Neural crest cell (in vitro differentiated cells): ENCODE measurements at places on chromosomes 1 and 21.

DNA sequence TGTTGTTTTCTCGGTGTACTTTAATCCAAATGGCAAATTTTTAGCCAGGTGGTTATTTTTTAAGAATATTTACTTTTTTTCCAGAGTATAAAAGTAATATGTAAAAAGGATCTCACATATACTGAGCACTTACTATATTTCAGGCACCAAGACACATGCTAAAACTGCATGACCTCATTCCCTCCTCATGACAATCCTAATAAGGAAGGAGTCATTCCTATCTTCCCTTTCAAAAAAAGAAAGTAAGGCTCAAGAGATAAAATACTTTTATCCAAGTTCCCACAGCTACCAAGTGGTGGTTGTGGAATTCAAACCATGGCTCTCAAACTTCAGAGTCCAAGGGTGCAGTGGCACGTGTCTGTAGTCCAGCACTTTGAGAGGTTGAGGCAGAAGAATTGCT is 19.4 kb downstream of the ATP2B4 start:
- no peak for DNase-seq

DNA sequence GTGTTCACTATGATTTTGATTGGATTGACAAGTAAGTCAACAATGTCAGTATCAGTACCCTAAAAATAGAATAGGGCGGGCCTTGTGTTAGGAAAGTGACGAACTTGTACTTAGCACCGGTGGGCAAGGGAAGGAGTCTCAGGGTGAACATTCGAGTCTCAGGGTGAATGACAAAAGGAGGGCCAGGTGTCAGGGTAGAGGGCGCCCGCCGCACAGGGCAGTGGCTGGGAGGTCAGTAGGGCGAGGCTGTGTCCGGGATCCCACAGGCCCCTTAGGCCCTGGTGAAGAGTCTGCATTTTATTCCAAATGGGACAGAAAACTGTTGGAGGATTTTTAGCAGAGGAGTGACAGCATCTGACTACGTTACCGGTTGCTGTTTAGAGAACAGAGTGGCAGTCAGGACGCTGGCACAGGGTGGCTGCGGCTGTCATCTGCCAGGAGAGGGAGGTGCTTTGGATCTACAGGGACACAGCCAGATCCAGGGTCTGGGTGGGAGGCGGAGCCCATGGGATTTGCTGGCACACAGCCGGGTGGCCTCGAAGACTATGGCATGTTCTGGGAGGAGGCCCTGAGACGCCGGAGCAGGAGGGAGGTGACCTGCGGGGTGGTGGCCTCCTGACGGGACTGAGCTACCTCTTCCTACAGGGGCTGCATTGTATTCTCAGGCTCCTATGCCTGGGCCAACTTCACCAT is 11.0 kb downstream of the AGTRAP start:
- DNase-seq = no peak

DNA sequence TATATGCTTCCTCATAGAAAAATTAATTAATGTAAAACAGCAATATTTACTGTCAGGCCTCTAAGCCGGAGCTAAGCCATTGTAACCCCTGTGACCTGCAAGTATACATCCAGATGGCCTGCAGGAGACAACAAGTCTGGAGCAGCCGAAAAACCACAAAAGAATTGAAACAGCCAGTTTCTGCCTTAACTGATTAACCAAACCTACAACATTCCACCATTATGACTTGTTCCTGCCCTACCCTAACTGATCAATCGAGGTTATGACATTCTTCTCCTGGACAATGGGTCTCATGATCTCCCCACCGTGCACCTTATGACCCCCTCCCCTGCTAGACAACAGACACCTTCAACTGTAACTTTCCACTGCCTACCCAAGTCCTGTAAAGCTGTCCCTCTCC is 205.8 kb upstream of the DUSP10 start:
- no peak for DNase-seq

- DNase-seq = no peak
Measured at GRCh38 chr1:3692598-3692997, 40.3 kb downstream of the TP73 start.

GRCh38 chr1:19308509-19308907 is 3.4 kb downstream of the AKR7A2 start:
- no peak for DNase-seq

GRCh38 chr1:64358692-64359091 is 111.2 kb upstream of the CACHD1 start:
- DNase-seq = no peak

- DNase-seq = no peak
Measured at GRCh38 chr1:199808110-199808870, 219.2 kb upstream of the NR5A2 start.
